ENCODE measurements at places on chromosomes 16 and 17.

GRCh38 chr16:51755039-51755501 is 604.0 kb upstream of the SALL1 start:
- no peak for DNase-seq

DNA sequence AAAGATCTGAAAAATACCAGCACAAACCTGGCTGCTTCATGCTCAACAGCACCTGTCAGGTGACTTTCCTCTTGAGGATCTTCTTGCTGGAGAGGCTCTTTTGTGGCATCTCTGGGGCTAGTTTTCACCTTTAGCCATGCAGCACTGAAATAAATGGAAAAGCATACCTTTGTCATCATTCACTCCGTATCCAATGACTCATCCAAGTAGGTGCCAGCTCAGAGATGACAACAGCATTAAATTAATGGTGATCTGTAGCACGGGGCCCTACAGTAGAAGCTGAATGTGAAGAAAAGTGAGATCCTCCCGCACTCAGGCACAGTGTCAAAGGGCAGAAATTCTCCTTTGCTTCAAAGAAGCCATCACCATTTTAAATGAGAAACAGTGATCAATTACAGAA is 32.2 kb downstream of the KIAA0753 start:
- no peak for DNase-seq

DNA sequence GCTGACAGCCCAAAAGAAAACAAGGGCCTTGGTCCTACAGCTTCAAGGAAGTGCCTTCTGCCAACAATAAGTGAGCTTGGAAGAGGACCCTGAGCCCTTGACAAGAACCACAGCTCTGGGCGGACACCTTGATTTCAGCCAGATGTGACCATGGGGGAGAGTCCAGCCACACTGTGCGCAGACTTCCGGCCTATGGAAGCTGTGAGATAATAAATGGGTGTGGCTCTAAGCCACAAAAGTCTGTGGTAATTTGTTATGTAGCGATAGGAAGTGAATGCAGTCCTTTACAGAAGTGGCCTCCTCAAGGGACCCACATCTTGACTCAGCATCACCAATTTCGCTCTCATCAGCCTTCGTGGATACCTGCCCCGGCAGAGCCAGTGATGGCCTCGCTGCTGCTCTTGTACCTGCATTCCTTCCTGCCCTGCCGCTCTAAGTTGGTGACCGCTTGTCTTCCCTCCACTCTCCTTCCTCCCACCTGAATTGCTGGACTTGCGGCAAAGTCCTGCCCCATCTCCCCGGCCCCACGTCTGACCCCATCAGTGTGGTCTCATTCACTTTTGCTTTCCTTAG is 29.3 kb downstream of the PRSS54 start:
- no peak for DNase-seq

- DNase-seq, result no peak
Observed at GRCh38 chr16:64398793-64399192, 723.1 kb downstream of the CDH11 start.

DNA sequence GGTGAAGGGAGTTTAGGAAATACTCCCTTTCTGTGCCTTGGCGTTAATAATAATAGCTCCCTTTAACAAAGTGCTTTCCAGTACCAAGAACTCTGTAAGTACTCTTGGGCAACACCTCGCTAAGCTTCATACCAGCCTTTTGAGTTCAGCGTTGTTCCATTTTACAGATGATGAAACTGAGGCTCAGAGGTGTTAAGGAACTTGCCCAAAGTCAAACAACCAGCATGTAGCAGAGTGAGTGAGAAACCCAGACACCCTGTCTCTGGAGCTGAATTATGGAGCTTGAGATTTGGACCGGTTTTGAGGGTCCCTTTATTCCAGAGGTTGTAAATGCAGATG is 607 bp downstream of the KATNIP start:
- DNase-seq, result no peak

GRCh38 chr16:55491691-55492090 is 12.7 kb downstream of the MMP2 start:
- DNase-seq, result no peak

DNA sequence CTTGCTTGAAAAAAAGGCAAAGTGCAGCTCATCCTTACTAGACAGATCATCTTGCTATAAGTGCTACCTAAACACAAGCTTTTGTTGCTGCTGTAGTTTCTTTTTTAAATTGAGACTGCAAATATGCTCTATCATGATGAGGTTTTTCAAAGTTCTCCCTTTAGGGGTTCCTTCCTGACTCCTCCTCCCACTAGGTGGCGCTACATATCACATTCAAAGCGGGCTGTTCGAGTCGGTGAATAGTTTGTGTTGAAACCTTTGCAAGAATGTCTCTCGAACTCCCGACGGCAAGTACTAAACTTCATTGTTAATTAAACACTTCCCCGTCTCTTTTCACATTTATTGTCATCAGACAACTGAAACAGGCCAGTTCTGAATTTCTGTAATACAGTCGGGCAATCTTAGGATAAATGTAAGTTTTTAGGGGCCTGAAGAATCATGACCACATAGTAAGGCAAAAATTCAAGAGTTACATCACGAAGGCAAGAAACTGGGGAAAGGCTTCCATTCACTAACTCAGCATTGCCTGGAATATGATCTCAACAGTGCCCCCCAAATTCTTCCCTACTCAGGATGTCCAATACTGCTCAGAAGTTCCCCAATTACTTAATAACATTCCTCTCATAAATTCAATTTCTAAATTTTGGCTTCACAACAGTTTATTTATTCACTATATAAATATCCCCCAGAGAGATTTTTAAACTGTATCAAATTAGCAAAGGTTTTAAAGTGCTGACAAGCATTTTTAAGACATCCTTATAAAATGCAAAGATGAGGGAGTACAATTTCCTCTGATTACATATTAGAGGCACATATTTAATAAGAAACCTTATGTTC is 6.7 kb downstream of the HS3ST3A1 start:
- DNase-seq, result peak; percentile 65

DNA sequence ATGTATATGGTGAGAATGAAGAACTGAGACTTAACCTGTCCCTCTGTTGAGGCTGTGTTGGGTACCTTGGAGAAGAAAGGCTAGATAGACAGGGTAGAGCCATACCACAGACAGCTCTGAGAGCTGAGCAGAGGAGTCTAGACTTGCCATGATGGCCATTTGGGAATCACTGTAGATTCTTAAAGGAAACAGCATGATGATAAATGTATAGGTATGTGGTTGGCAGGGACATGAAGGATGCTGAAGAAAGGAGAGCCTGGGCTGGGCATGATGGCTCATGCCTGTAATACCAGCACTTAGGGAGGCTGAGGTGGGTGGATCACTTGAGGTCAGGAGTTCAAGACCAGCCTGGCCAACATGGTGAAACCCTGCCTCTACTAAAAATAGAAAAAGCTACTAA is 114.4 kb upstream of the HAS3 start:
- no peak for DNase-seq

DNA sequence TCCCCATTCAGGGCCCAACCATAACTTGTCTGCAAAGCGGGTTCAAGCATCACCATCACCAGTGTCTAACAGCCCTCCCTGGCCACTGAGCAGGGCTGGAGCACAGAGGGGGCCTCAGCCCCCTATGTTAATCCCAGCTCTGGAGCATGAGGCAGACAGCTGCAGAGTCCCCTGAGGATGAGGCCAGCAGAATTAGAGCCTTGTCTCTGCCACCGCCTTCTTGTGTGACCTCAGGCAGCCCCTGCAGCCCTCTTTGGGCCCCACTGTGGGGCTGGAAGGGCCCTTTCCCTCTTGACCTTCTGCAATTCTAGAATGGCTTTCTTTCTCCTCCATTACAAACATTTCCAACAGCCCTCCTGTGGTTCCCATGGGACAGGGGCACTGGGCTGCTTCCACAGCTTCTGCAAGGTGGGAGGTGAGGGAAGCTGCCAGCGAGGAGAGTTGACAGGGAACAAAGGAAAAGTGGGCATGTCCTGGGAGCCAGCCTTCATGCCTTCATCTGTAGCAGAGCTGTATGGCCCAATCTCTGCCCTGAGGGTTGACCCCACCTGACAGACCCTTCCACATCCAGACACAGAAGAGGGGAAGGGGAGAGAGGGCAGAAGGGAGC is 65.7 kb downstream of the TMEM132E start:
- DNase-seq, result no peak

All from stimulated activated CD4-positive, alpha-beta T cell treated with anti-CD3 and anti-CD28 coated beads, Interleukin-1b, Interleukin-23, amount 100 ng/mL, for 1 hour (primary cell).